Stimulated activated memory B cell treated with anti-CD40 and anti-IgM and Interleukin-4, amounts not matched to agents 10 μg/mL and 1 μg/mL and 100 μg/mL, for 72 hours (primary cell): ENCODE measurements at places on chromosomes 13 and 19.

DNA sequence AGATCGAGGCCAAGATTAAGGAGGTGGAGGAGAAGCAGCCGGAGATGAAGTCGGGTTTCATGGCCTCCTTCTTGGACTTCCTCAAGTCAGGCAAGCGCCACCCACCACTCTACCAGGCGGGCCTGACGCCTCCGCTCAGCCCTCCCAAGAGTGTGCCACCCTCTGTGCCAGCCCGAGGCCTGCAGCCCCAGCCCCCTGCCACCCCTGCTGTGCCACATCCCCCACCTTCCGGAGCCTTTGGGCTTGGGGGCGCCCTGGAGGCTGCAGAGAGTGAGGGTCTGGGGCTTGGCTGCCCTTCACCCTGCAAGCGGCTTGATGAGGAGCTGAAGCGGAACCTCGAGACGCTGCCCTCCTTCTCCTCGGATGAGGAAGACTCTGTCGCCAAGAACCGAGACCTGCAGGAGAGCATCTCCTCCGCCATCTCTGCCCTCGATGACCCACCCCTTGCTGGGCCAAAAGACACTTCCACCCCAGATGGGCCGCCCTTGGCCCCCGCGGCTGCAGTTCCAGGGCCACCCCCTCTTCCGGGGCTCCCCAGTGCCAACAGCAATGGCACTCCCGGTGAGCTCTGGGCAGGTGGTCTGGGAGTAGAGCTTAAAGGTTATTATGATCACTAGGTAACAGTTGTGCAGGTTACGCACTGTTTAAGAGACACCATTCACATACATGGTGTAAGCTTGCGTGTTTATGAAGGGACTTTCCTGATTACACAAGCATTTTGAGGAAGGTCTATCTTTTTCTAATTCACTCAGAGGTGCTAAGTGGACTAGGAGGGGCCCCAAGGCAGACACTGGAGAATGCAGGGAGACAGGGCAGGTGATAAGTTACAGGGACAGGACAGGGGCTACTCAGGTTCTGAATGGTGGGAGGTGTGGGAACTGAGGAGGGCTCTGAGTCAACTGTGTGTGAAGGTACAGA lies 8.7 kb downstream of the PRR12 start:
- H3K36me3 ChIP-seq: peaks cover 42% of the 10 kb centered on the region
- H3K27me3 ChIP-seq: no peaks in the 10 kb centered on the region
- peak overlapping the region; percentile 2 for H3K27ac ChIP-seq
- H3K4me1 ChIP-seq: peaks cover 10% of the 10 kb centered on the region
- no peak for ATAC-seq
- H3K4me3 ChIP-seq: no peak overlapping the region

GRCh38 chr19:41416194-41416674 lies 10.9 kb downstream of the B3GNT8 start:
- H3K27me3 ChIP-seq: no peaks in the 10 kb centered on the region
- no peak for ATAC-seq
- H3K36me3 ChIP-seq: peaks cover 61% of the 10 kb centered on the region
- H3K27ac ChIP-seq: no peak overlapping the region

GRCh38 chr13:24250376-24251057 lies 58.9 kb upstream of the C1QTNF9 start:
- no peaks in the 10 kb centered on the region for H3K27me3 ChIP-seq
- H3K4me3 ChIP-seq: no peak overlapping the region
- H3K27ac ChIP-seq: no peak overlapping the region
- no peak for ATAC-seq
- peaks cover 12% of the 10 kb centered on the region for H3K36me3 ChIP-seq

GRCh38 chr19:13860679-13861391 lies 16.1 kb upstream of the NANOS3 start:
- H3K36me3 ChIP-seq: no peaks in the 10 kb centered on the region
- H3K27ac ChIP-seq: peak overlapping the region; percentile 93
- peaks cover 18% of the 10 kb centered on the region for H3K27me3 ChIP-seq
- H3K4me3 ChIP-seq: peak overlapping the region; percentile 88

DNA sequence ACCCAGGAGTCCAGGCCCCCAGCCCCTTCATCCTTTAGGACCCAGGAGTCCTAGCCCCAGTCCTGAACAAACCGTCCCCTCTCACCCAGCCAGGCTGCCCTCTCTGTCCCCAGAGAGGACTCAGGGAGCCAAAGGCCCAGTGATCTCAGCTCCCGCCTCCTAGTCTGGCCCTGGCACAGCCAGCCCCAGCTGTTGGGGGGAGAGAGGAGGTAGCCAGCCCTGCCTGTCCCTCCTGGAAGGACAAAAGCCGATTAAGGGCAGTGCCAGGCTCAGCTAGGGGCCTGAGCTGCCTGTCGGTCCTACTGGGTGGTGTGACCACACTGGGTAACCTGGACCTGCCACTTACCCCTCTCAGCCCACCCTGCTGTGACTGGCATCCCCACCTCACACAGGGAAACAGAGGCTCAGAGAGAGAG lies 14.5 kb downstream of the LIPE start:
- H3K4me1 ChIP-seq: peaks cover 19% of the 10 kb centered on the region
- H3K4me3 ChIP-seq: no peak overlapping the region
- H3K27me3 ChIP-seq: no peaks in the 10 kb centered on the region
- H3K36me3 ChIP-seq: peaks cover 43% of the 10 kb centered on the region

DNA sequence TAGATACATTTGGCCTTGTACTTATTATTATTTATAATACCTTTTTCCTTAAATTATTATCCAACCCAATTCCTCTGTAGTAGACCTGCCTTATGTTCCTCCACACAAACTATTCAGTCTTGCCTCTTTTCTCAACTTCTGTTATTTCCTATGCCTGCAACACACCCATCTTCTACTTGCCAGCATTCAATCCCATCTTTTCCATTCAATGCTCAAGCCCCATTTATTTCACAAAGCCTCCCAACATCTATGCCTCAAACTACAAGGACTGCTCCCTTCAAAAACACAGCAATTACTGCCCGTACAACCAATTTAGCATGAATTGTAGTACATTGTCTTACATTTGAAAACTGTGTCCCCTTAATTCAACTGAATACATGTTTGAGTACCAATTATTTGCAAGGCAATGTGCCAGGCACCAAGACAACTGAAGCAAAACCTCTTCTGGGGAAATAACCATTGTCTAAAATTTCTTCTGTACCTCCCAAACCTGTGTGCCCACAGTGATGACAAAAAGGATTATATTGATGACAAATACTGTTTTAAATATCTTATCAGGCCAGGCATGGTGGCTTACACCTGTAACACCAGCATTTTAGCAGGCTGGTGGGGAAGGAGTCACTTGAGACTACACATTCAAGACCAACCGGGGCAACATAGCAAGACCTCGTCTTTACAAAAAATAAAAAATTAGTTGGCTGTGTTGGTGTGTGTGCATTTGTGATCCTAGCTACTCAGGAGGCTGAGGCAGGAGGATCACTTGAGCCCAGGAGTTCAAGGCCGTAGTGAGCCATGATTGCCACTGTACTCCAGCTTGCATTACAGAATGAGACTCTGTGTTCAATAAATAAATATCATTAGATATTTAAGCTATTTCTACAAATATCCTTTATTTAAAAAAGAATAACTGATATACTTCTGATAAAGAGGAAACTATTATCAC lies 35.1 kb downstream of the ELF1 start:
- H3K27me3 ChIP-seq: no peaks in the 10 kb centered on the region
- peak overlapping the region; percentile 76 for H3K4me3 ChIP-seq
- H3K4me1 ChIP-seq: peaks cover 73% of the 10 kb centered on the region

GRCh38 chr19:1248786-1249297 lies 459 bp downstream of the MIDN start:
- peak overlapping the region; percentile 81 for H3K27ac ChIP-seq
- ATAC-seq: peak; percentile 37
- H3K36me3 ChIP-seq: peaks cover 24% of the 10 kb centered on the region
- H3K4me3 ChIP-seq: peak overlapping the region; percentile 82

DNA sequence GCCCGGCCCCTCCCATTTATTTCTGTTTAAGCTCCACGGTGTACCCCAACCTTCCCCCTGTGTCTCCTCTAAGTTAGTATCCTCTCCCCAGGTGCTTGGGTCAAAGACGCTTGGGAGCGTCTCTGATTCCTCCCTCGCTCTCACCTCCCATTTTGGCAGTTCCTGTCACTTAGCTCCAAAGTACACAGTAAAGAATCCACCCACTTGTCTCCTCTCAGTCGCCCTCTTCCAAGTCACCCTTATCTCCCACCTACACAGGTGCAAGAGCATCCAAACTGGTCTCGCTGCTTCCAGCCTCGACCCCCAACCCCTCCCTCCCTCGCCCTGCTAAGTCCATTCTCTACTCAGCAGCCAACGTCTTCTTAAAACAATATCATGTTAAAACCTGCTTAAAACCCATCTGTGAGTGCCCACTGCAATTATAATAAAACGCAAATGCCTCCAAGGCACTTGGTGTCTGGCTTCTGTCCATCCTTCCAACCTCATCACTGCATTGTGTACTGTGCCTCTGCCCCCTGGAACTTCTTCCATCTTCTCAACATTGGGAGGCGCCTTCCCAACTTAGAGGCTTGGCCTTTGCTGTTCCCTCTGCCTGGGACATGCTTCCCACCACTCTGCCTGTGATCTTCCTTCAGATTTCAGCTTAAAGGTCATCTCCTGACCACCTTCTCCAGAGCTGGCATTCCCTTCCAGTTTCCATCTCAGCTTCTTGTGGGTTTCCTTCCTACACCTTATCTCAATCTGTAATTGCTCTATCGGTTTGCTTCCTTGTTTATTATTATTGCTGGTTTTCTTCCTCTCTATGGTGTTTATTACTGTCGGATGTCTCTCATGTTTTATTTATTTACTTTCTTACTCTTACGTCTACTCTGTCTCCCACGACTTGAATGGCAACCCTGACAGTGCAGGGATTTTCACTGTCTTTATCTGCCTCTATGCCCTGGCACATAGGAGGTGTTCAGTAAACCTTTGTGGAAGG lies 9.5 kb upstream of the KLK14 start:
- H3K4me3 ChIP-seq: no peak overlapping the region
- no peak for ATAC-seq
- no peak overlapping the region for H3K27ac ChIP-seq

- no peak overlapping the region for H3K4me3 ChIP-seq
- no peak for ATAC-seq
- H3K27me3 ChIP-seq: peaks cover 10% of the 10 kb centered on the region
- no peaks in the 10 kb centered on the region for H3K36me3 ChIP-seq
Observed at GRCh38 chr13:20126541-20127261, 34.2 kb downstream of the GJA3 start.

GRCh38 chr19:45256836-45257235 lies 5.8 kb downstream of the MARK4 start:
- ATAC-seq: no peak
- H3K4me3 ChIP-seq: no peak overlapping the region
- no peaks in the 10 kb centered on the region for H3K36me3 ChIP-seq
- H3K4me1 ChIP-seq: peaks cover 47% of the 10 kb centered on the region
- no peaks in the 10 kb centered on the region for H3K27me3 ChIP-seq

DNA sequence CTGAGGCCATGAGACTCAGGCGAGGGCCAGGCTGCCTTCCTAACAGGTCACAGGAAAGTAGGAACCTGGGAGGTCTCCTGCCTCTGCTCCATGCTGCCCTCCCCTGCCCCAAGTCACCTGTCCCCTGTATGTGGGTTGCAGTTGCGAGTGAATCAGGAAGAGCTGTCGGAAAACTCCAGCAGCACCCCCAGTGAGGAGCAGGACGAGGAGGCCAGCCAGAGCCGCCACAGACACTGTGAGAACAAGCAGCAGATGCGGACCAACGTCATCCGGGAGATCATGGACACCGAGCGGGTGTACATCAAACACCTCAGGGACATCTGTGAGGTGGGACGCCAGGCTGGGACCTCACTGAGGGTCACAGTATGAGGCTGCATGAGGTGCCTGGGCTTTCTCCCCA lies 22.8 kb upstream of the C1QTNF9 start:
- H3K27ac ChIP-seq: no peak overlapping the region
- no peak for ATAC-seq
- H3K36me3 ChIP-seq: peaks cover 53% of the 10 kb centered on the region
- no peaks in the 10 kb centered on the region for H3K4me1 ChIP-seq
- H3K27me3 ChIP-seq: no peaks in the 10 kb centered on the region
- H3K4me3 ChIP-seq: no peak overlapping the region

DNA sequence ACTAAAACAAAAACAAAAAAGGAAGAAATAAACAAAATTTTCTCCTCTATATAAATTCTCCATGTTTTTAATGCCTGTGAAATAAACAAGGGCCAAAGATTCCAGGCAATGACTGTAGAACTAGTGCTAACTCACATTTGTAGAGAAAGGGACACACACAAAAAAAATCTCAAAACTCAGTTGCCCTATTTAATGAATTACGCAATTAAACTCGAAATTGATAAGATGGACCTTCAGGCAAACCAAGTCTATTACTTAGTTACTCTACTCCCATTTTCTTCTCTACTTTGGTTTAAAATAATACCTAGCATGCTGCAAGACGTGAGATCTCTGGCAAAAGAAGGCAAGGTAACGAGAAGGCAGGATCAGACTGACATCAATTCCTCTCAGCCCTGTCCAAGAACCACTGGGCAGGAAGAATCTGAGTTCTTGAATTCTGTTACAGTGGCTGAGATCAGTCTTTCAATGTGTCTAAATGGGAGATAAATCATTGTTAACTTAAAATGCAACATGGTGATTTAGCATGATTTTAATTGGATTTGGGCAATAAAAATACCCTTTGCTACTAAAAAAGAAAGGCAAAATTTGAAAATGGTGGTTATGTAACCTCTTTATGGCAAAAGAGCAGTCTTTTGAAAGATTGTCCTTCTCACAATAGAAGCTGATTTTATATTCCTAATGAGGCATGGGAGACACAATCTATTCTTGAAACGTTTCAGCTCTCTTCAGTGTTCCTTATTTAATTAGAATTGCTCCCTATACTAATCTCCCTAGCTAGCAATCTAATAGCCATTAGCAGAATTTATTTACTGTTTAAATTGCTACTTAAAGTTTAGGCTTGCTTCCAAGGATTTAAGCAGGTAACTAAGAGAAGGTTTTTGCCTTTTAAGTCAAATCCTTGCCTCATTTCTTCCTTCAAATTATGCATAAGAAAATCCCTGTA lies 25.9 kb downstream of the SPRY2 start:
- H3K4me1 ChIP-seq: no peaks in the 10 kb centered on the region
- no peaks in the 10 kb centered on the region for H3K27me3 ChIP-seq
- no peak overlapping the region for H3K4me3 ChIP-seq
- no peaks in the 10 kb centered on the region for H3K36me3 ChIP-seq

GRCh38 chr13:85186356-85187045 lies 612.7 kb downstream of the SLITRK6 start:
- no peaks in the 10 kb centered on the region for H3K36me3 ChIP-seq
- H3K4me1 ChIP-seq: no peaks in the 10 kb centered on the region
- no peak for ATAC-seq
- H3K27ac ChIP-seq: no peak overlapping the region

GRCh38 chr13:94210816-94211215 lies 268.7 kb downstream of the DCT start:
- no peaks in the 10 kb centered on the region for H3K4me1 ChIP-seq
- no peak for ATAC-seq
- no peak overlapping the region for H3K27ac ChIP-seq
- no peaks in the 10 kb centered on the region for H3K36me3 ChIP-seq
- H3K27me3 ChIP-seq: no peaks in the 10 kb centered on the region
- no peak overlapping the region for H3K4me3 ChIP-seq

DNA sequence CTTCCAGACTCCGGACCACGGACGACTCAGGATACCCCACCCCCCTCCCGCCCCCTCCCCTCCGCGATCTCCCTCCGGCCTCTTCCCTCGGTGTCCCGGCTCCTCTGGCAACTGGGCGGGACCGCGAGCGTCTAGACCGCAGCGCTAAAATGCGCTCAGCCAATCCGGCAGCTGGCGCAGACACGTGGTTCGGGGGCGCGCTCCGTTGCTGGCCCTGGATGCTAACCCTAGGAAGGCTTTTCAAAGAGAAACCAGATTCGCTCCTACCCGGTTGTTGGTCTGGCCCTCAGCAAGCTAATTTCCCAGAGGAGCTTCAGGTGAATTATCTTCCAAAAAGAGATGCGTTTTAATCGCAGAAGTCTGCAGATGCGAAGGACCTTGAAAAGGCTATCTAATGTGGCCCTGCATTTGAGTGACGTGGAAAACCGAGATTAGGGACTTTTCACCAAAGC lies at the start of gene DZIP1:
TSS of gene DZIP1 (minus strand) at position 106 of the 452 bp plus-strand sequence. CDS start 2,677 bp downstream, outside the sequence.
- no peak within 1 kb of the TSS for H3K27ac ChIP-seq
- no peaks in the 10 kb centered on the region for H3K36me3 ChIP-seq
- no peaks in the 10 kb centered on the region for H3K4me1 ChIP-seq
- peak within 1 kb of the TSS; percentile 73 for H3K4me3 ChIP-seq
